ENCODE measurements at places on chromosomes 16 and 17.
A peak's percentile ranks its signal among the peaks of the same experiment; 100 is the strongest.

DNA sequence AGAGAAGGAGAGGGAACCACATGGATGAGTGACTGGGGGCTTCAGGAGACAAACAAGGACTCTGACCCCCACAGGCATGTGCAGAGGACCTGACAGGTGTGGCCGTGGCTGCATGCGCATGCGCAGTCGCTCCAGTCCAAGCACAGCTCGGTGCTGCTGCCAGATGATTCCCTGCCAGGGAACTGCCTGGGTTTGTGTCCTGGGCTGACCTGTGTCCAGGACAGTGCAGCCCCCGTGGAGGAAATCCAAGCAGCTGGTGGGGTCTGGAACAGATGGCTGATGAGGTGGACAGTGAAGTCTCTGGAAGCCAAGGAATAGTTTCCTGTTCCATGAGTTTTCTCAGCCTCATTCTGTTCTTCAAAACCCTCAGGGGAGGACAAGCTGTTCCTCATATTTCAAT is 27.3 kb downstream of the LASP1 start:
- no peak for DNase-seq

GRCh38 chr16:87712184-87712762 is 53.5 kb downstream of the KLHDC4 start:
- no peak for DNase-seq

GRCh38 chr16:65327346-65327745 is 205.5 kb upstream of the CDH11 start:
- no peak for DNase-seq

GRCh38 chr17:30605027-30605426 is 127.8 kb downstream of the GOSR1 start:
- no peak for DNase-seq

DNA sequence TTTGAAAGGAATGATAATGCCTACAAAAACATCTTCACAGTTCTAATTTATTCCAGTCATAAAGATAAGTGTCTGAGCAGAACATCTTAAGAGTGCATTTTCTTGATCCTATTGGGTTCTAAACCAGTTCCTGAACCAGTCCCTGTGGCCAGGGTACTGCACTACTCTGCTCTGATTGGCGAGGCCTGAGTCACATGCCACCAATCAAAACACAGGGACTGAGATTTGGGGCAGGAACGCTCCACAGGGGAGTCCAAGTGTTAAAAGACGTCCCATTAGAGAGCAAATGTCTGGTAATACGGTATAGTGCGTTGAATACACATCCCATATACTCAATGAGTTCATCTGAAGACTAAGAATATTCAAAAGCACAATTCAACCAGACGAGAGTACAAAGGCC is 3.0 kb upstream of the NUP93 start:
- DNase-seq: no peak

GRCh38 chr16:27408012-27408601 is 6.1 kb downstream of the IL21R start:
- DNase-seq: no peak

- peak; percentile 77 for DNase-seq
Measured at GRCh38 chr16:24309258-24310142, 53.4 kb downstream of the CACNG3 start.

DNA sequence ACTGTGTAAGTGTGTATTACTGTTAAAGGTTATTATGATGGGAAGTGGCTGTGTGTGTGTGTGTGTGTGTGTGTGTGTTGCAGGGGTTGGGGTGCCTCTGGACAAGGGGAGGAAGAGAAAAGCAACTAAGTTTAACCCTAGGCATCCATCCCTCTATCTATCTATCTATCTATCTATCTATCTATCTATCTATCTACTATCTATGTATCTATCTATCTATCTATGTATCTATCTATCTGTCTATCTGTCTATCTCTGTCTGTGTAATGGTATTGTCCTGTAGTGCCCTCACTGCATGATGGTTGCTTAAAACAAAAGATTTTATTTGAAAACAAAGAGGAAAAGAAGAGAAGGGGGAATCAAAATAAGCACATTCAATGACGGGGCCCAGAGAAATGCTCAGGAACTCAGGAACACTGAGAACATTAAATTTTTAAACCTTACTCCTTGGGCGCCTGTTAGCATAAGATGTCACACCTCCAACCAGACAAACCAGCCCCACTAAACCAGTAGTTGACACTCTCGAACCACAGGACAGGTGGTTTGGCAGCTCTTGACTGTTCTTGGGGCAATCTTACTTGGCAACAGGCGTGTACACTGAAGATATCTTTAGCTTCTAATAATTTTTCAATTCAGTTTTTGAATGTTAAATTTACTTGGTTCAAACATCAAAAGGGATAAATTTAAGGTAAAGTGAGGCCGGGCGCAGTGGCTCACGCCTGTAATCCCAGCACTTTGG is 5.1 kb upstream of the RPL26 start:
- no peak for DNase-seq

DNA sequence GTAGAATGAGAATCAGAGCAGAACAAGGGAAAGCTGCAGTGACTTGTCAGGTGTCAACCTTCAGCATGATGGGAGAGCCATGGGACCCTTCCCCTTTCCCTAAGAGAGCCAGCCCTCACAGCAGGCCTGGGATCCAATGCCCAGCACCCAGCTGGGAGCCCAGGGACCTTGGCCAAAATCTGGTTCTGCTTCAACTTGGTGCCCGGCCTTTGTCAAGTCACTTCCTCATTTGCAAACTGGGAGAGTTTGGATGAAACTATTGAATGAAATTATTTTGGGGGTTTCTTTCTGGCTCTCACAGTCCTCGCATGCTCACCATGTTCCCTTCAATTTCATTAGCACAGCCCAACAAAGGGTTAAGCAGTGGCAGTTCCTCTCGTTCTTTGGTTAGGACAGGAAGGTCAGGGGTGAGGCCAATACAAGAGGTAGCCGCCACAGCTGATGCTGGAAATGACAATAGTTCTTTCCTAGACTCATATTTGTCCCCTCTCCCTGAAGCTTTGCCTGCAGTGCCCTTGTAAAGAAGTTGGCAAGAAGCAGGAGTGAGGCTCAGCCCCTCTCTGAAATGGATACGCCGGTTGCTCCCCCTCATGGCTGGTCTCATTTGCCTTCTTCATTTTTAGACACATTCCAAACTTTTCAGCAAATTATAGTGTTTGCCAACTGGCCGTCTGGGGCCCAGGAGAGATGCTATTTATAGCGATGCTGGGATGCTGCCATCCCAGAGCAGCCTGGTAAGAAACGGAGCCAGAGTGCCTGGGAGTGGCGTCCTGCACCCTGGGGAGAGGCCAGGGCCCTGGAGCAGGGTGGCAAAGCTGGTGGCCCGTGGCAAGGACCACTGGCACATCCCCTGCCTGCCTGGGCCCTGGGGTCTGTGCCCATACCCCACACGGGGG is 34.5 kb upstream of the MEOX1 start:
- DNase-seq: no peak

GRCh38 chr17:35314415-35315216 is 58.8 kb downstream of the SLFN11 start:
- DNase-seq: no peak

- no peak for DNase-seq
Measured at GRCh38 chr16:23395732-23396131, 57.3 kb downstream of the COG7 start.

DNA sequence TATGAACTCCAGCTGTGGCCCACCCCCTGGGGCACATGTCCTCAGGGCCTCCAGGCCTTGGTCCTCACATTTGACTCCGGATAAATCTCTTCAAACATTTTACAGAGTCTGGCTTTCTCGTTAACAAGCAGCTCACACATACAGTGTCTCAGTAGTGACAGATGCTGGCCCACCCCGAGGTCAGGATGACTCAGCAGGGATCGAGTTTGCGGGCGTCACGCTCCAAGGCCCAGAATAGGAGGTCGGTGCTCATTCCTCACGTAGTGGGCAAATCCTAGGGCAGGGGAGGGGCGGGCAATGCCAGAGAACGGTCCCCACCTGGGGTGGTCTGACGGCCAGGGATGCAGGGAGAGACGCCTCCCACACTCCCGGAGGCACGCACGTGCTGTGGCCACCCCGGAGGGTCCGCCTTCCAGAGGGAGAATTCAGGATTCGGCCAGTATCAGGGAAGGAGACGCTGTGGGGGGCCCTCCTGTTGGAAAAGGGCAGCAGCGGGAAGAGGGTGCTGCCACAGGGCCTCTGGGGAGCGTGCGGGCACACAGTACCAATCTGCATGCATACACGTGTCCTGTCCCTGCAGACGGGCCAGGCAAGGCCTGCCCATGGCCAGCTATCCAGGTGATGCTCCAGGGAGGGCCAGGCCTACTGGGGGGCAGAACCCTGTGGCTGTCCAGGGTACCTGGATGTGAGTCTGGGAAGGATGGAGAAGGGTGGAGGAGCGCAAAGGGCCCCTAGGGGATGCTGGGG is 8.6 kb downstream of the SLC7A5 start:
- DNase-seq: peak; percentile 70

GRCh38 chr16:49574826-49575225 is 201.2 kb downstream of the C16orf78 start:
- DNase-seq: no peak

DNA sequence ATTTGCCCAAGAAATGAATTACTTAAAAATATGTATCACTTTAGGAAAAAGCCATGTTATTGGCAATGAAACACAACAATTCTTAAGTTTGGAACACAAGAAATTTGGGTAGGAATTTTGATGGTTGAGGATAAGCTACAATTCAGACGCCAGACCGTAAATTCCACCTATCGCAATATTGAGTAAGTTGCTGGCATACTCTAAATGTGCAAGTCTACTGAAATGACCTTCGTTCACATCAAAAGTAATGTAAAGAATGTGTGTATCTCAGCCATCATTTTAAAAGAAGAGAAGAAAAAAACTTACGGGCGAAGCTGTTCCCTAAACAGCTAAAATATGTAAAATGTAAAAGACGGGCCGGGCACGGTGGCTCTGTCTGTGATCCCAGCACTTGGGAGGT is 33.4 kb downstream of the UBE2G1 start:
- DNase-seq: no peak

- DNase-seq: peak; percentile 62
Measured at GRCh38 chr17:32461853-32462617, 17.7 kb downstream of the PSMD11 start.

DNA sequence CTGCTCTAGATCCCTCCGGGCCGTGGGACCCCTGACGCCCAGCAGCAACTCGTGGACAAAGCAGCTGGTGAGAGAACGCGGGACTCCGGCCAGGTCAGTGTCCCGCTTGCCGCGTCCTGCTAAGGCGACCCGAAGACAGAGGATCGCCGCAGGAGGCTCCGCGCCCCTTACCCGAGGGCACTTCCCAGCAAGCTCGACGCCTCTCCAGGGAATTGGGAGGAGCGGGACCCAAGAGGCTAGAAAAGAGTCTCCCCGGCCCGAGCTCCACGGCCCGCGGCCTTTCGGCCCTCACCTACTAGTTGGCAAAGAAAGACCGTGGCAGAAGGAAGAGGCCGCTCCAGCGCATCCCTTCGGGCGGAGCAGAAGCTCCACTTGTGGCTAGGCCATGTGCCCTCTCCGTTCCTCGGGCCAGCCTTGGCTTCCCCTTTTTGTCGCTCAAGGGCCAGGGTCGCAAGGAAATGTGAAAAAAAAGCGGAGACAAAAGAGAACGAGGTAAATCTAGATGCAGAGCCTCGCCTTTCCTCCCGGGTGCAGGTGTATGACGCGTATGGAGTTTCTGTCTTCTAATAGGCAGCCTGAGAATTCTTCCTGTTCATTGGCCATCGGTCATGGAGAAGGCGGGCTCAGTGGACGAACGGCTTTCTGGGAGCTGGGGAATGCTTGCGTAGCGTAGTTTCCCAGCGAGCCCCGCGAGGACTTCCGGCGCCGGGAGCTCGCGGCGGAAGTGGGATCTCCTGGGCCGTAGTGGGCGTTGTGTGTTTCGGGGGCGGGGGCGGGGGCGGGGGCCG is at the start of gene ZNF213:
ZNF213 (plus strand) TSS at position 692 of the 788 bp plus-strand sequence. CDS start 2,252 bp downstream, outside the sequence.
- peak; percentile 95 for DNase-seq

GRCh38 chr16:86751076-86752030 is 173.0 kb downstream of the FOXL1 start:
- DNase-seq: peak; percentile 69

DNA sequence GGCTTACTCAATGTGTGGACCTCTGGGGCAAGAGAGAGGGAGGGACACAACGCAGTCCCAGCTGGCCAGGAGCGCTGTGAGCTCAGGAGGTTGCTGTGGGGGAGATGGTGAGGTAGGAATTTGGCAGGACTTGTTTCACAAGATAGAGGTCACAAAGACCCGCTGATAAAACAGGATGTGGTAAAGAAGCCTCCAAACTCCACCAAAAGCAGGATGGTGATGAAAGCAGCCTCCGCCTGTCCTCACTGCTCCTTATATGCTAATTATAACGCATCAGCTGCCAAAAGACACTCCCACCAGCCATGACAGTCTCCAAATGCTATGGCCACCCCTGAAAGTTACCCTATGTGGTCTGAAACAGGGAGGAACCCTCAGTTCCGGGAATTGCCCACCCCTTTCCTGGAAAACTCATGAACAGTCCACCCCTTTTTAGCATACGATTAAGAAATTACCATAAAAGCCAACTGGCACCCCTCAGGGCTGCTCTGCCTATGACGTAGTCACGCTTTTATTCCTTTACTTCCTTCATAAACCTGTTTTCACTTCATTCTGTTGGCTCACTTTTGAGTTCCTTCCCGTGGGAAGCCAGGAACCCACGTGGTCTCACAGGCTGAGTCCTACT is 5.3 kb upstream of the EIF4A3 start:
- DNase-seq: no peak

DNA sequence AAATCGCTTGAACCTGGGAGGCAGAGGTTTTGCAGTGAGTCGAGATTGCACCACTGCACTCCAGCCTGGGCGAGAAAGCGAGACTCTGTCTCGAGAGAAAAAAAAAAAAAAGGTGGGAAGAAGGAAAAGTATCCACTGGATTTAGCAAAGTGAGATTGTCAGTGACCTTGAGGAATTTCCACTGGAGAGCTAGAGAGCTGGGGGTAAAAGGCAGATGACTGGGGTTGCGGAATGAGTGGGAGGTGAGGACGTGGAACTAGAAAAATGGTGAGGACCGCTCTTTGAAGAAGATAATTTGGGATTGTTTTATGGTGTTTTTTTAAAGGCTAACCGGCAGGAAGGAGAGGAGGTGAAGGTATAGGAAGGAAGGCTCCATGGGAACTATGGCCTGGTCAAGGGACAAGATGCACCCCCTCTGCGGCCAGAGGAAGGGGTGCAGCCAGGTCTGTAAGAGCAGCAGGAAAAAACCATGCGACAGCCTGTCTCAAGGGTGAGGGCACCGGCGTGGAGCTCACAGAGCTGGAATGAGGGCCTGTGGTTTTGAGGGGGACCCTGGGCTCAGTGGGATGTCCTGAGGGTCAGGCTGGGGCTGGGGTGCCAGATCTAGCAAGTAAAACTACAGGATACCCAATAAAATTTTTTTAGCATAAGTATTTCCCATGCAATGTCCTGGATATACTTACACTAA is 694 bp upstream of the MLST8 start:
- DNase-seq: no peak
